ENCODE measurements at places on chromosomes 11 and 22.

- no peak for DNase-seq
These were observed 45.5 kb upstream of the GRIK4 start for GRCh38 chr11:120465921-120466534.

- DNase-seq = no peak
These were observed 49.4 kb downstream of the GALNT18 start for GRCh38 chr11:11572386-11572785.

DNA sequence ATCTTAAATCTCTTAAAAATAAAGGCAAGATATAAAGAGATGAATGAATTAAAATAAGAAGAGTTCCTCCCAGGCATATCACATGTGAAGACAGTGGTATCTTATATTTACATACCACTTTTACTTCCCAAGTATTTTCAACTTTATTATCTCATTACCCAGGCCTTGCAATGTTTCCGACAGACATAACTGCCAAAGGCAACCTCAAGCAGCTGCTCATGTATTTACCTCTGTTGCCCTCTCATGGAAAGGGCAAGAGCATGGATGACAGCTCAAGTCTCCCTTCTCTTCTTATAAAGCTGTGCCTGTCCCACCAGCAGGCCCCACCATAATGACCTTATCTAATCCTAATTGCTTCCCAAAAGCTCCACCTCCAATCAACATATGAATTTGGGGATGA lies 894.2 kb downstream of the NTM start:
- no peak for DNase-seq

GRCh38 chr11:101914738-101915426 lies at the start of gene CEP126:
CEP126 (plus strand) TSS chr11:101915010; CDS start chr11:101915285, 275 bp downstream.
- DNase-seq = peak; percentile 85
